Fibroblast of skin of back (primary cell): ENCODE measurements at places on chromosomes 6 and 20.

DNA sequence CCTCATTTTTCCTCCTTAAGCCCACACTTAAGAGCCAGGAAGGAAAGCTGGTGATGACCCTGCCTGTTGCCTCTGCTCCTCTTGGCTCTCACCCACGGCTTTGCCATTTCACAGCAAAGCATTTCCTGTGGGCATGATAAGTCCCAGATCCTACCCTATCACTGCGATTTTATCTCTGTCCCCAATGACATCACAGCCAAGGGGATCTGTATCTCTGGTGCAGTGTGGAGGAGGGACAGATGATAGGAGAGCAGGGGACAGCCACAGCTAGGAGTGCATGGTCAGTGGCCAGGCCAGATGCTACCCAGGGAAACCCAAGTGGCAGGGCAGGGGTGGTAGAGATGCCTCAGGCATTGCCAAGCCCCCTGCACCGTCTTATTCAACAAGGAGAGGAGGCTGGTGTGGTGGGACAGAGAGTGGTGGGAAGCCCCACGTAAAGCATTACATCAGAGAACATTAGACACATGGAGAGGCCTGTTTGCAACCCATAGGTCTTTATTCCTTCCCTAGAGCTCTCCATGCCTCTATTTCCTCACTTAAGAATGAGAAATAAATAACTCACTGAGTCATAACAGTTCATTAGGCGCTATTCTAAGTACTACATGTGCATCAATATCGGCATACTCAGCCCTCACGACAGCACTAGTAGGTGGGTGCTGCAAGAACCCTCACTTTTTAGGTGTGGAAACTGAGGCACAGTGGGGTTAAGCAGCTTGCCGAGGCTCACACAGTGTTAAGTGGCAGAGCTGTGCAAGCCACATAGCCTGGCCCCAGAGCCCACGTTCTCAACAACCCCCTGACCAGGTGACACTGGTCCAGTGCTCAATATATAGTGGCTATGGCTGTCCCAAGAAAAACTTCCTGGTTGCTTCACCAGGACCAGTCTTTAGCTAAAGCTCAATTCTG, 4.6 kb downstream of the TFEB start:
- peak; percentile 36 for DNase-seq

GRCh38 chr6:92989656-92990055, 429.7 kb downstream of the EPHA7 start:
- DNase-seq = peak; percentile 2

GRCh38 chr6:155687645-155688044, 232.0 kb upstream of the NOX3 start:
- no peak for DNase-seq

GRCh38 chr6:142407685-142408273, 106.0 kb downstream of the ADGRG6 start:
- no peak for DNase-seq

- no peak for DNase-seq
Measured at GRCh38 chr6:164842085-164842484, 467.3 kb downstream of the C6orf118 start.

GRCh38 chr6:127844529-127844928, 56.3 kb downstream of the THEMIS start:
- DNase-seq = peak; percentile 34

- peak; percentile 92 for DNase-seq
Measured at GRCh38 chr6:87907521-87907920, 140.1 kb upstream of the SPACA1 start.

DNA sequence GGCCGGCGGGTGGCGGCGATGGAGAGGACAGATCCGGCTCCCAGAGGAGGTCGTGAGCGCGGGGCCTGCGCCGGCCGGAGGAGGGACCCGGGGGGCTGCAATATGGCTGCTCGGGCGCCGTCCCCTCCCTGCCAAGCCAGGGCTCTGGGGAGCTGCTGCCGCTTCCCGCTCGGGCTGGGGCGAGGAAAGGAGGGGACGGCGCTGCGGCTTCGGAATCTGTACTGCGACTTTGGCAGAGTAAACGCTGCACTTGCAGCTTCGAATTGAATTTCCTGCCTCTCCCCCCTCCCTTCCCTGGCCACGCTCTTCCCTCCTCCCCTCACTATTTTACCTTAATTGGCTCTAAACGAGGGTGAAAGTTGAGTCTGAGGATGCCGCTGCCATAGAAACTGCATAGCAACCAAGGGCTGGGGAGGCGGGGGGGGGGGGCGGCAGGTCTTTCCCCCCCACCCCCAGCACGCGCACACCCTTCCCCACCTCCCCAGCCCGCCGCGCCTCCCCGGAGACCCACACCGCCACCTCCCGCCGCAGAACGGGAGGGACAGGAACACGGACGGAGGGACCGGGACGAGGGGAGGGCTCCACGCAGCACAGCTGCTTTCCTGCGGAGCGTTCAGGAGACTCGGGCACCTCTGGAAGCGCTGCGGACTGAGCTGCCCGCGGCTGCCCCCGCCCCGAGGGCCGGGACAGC, 93.9 kb downstream of the RNASET2 start:
- peak; percentile 9 for DNase-seq

DNA sequence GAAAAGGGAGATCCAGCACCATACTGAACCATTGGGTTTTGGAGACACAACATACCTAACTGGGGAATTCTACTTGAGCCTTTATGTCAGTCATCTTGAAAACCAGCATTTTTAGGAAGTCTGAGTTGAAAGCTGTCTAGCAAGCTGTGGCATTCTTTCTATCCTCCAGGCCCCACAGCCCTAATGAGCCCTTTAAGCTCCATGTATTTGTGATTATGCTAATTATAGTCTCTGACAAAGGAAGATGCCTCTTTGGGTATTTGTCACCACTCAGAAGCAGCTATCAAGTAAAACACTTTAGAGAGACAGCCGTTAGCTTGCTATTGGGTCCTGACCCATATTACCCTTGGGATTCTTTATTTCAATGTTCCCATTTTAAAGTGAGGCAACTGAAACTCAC, 159.5 kb upstream of the MANEA start:
- DNase-seq = no peak

DNA sequence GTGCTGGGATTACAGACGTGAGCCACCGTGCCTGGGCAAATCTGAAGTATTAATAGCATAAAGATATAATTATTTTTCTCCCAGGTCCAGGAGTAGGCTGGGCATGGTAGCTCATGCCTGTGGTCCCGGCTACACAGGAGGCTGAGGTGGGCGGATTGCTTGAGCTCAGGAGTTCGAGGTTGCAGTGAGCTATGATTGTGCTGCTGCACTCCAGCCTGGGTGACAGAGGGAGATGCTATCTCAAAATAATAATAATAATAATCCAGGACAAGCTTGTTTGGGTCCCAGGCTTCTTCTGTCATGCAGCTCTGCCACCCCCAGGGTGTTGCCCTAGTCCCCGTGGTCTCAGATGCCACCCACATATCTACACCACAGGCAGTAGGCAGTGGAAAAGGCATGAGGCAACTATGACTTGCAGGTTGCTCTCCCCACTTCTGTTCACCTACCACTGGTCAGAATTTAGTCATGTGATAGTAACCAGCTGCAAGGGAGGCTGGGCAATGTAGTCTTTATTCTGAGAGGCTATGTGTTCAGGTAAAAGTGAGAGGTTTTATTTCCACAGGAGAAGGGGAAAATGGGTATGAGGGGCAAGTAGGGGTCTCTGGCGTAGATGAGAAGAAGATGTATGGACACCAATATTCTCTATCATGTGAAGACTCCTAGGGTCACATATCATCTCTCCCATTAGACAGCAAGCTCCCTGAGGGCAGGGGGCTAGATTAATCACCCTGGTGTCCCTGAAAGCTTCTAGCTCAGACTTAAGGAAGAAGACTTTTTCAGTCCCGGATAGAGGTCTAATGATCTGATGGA, 25.7 kb downstream of the TCF15 start:
- no peak for DNase-seq

GRCh38 chr20:23371496-23371895, 9.5 kb downstream of the GZF1 start:
- no peak for DNase-seq

DNA sequence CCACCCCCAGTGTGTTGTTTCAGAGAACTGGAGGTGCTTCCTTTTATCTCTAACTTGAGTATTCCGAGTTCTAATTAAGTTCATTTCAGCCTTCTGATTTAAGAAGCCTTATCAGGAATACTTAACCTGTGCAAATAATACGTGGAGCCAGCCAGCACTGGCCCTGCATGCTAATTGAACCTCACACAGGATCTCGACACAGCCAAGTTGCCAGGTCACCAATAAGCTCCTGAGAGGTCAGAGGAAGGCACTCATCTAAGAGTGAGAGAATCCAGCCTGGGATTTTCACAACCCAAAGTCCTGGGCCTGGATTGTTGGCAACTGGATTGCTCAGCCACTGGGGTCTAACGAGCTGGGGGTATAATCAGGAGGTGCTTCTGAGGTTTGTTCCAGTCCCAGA, 157.7 kb upstream of the LRFN2 start:
- DNase-seq = no peak

DNA sequence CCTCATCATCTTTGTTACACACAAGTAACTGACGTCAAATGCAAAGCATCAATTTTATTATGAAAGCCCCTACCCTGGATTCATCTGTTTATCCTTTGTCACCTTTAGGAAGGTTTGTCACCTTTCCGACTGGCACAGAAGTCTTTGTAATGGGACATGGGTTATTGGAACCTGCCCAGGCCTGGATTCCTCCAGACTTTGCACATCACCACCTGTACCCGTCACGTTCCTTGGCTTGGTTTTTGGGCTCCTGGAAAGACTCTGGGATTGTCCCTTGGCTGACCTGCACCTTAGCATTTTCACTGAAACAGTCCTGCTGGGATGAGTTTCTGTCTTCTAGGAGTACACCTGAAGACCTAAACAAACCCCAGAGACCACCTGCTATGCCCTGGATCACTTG, 15.4 kb upstream of the ARHGAP18 start:
- no peak for DNase-seq

DNA sequence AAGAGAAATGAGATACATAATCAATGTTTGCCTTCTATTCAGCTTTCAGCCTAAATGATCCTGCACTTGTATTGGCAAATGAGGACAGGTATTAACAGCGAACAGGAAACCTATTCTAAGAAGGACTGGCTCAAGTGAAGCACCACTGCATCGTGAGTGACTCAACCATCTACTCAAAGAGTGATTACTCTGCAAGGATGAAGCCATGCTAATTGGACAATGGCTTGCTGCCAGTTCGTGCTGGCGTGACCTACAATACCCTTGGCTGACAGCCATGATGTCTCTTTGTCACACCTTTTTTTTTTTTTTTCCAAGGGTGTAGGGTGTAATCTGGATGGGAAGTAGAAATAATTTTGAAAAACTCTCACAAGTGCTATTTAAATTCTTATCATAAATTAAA, 104.9 kb downstream of the GJA10 start:
- DNase-seq = no peak

- DNase-seq = no peak
Measured at GRCh38 chr20:19761326-19761725, 3.3 kb downstream of the RIN2 start.

- no peak for DNase-seq
Measured at GRCh38 chr20:45339799-45340198, 8.4 kb downstream of the SDC4 start.

GRCh38 chr20:35395728-35396127, 16.0 kb downstream of the UQCC1 start:
- DNase-seq = peak; percentile 97

GRCh38 chr6:151627689-151628444, 134.1 kb downstream of the CCDC170 start:
- DNase-seq = no peak

- no peak for DNase-seq
Measured at GRCh38 chr6:5580736-5581581, 319.6 kb downstream of the FARS2 start.

DNA sequence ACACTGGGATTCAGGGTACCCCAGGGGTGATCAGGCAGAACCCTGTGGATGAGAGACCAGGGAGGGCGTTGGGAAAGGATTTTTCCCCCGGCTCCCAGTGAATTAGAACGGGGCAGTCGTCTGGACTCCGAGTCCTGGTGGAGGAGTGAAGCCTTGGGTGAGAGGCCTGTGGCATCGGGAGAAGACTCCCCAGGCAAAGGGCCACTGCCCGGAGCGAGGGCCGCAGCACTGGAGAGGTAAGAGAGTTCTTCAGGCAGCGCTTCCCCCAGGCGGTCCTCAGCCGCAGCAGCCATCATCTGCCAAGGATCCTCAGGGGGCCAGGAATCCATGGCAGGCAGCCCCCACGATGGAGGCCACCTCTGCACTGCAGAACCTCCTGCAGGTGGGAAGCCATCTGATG, 663 bp downstream of the C6orf15 start:
- DNase-seq = no peak

- no peak for DNase-seq
Measured at GRCh38 chr20:38065764-38066375, 32.3 kb downstream of the RPRD1B start.

- DNase-seq = no peak
Measured at GRCh38 chr6:111689946-111690345, 84.3 kb upstream of the TRAF3IP2 start.

DNA sequence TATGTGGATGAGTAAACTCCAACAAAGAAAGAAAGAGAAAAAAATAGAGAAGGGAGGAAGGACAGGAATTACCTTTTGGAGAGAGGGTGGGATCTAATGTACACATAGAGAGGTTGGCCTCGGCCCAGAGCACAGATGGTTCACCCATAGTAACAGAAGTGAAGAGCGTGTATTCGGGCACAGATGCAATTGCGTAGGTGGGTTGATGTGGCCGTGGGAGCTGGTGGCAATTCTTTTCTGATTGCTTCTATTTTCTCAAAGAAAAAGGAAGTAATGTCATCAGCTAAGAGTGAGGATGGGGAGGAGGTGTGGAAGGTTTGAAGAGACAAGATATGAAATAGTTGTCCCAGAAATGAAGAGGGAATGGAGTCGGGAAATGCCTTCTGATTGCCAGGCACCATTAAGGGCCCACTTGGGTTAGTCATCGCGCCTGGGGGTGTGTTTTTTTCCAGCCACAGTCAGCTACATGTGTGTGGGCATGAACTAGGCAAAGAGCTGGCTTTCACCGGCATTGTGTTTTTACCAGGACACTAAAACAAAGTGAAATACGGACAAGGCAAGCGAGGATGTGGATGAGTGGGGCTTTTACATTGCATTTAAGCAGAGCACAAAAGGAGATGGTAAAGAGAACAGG, 158.7 kb downstream of the SYNE1 start:
- no peak for DNase-seq

- DNase-seq = no peak
Measured at GRCh38 chr20:57402206-57403125, 11.3 kb downstream of the RBM38 start.

DNA sequence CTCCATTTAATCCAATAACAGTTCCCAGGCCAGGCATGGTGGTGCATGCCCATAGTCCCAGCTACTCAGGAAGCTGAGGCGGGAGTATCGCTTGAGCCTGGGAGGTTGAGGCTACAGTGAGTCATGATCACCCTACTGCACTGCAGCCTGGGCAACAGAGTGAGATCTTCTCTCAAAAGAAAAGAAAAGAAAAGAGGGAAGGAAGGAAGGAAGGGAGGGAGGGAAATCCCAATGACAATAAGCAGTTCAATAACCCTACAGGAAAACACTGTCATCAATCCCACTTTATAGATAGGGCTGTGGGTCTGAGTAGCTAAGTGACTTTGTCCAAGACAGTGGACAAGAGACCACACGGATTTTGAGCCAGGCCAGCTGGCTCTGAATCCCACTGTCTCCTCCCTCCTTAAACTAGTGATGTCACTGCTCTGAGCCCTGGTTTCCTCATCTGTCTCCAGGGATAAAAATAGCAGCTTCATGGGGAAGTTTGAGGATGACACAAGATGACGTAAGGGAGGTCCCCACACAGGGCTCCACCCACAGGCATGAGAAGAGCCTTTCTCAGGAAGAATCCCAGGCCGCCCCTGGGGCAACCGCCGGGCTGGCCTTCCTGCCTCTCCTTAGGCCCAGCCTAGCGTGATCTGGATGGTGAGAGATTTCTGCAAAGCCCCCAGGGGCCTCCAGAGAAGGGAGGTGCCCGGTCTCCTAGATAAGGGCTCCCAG, 7.2 kb upstream of the TRIB3 start:
- DNase-seq = peak; percentile 92
